NCI-H1092 treated with DMSO at 0.1 percent for 48 hours (cell line): ENCODE measurements at places on chromosomes 11 and 22.

DNA sequence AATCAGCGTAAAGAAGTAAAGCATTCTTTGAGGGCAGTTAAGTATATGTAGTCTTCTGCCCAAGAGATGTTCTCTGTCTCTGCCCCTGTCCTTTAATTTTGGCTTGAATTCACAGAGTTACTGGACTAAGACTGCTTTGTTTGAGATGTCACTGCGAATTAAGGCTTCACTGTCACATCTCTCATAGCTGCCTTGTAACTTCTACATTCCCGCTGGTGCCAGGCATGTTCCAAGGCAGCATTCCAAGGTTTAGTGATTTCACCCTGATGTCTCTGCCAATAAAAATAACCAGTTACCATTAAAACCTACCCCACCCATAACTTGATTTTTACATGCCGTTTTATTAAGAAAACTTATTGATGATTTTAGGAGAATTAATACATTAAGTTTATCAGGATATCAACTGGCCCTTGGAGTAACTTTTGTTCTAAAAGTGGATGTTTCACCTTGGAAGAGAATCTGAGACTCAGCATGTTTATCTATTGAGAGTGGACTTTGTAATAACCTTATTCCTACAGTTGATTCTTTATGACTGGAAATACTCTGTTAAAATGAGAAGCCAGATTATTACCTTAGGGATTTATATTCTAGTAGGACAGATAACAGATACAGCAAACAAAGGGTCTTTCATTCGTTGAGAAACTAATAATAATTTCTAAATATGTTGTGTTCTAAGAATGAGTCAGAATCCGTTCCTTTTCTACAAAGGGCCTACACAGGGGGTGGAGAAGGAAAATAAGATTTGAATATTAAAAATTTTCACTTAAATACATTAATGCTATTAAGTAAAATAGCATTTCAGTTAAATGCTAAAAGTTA is 110.2 kb downstream of the UVRAG start:
- no peak for DNase-seq

DNA sequence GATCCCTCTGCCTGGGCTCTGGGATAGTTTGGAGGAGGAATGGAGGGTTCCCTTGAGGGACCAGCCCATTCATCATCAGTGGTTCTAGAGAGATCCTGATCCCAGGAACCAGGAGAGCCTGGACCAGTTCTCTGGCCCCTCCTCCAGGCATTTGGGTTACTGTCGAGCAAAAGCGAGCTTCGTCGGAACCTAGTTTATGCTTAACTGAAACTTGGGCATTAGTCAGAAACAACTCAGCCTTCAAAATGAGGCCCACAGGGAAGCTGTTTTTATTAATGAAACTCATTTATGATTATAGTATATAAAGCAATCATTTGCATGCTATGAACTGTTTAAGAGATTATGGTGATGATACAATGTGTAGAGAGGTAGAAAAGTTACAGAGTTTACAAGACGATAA is 61.4 kb downstream of the LIF start:
- DNase-seq = no peak

DNA sequence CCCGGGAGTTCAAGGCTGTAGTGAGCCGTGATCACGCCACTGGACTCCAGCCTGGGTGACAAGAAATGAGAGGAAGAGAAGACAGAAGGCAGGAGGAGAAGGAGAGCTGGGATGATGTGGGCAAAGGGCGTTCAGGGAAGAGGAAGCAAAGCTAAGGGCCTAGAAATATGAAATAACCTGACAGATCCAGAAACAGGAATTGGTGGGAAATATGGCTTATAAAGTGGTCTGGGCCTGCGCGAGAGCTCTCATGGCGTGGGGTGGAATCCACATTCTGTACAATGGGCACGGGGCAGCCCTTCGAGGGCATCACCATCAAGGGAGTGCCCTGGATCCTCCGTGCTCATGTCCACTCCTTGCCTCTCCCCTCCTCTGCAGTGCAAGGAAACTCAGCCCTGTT is 46.8 kb upstream of the RASSF10 start:
- DNase-seq = no peak

DNA sequence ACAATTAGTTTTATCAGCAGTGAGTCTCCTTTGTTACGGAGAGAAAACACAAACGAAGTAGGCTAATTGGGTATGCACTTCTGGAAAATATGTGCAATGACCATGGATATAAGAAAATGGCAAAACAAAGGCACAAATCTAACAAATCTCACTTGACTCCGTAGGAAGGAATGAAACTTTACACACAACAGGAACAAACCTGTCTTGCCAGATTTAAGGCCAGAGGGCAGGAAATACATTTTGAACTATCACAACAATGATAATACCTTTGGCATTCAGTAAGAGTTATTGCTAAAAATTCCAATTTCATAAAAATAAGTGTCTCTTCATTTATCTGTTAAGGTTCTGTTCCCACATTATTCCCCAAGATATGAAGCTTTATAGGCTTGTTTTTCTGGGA is 36.6 kb downstream of the SLC25A17 start:
- DNase-seq = no peak

DNA sequence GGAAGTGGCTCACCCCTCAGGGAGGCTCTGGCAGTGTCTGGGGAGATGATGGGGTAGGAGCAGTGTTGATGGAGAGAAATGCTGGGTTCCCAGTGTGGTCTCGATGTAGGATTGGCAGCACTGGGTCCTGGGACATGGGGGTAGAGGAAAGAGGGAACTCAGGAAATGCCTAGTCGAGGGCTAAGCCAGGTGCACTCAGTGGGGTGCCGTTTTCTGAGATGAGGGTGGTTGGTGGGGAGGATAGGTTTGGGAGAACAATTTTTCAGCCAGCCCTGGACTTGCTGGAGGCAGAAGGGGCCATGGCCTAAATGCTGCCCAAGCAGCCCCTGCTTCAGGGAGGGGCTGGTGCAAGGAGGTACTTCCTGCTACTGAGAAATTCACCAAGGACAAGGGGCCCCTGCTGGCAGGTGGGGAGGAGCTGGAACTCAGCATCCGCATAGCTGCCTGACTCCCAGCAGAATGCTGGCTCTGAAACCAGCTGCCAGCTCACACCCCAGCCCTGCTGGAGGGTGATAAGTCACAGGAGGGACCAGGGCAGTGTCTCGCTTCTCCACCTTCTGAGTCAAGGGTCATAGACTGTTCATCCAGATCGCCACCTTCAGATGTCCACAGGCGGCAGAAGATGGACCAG is 6.0 kb downstream of the CCDC157 start:
- DNase-seq = no peak

DNA sequence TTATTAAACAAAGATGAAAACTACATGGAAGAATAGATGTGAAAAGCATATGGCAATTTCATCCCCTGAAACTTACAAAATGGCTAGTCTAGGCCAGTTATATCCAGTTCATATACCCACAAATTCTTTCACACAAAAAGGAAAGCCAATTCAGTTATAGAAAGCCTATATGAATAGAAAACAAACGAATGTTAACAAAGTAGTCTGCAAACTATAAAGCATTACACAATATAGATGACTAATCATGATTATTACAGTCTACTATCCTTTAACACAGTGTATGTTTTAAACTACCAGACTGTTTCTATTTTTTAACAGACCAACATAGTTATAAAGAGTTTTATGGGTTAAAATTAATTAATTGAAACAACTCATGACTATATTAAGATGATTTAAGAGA is 12.1 kb downstream of the DCUN1D5 start:
- DNase-seq = no peak

DNA sequence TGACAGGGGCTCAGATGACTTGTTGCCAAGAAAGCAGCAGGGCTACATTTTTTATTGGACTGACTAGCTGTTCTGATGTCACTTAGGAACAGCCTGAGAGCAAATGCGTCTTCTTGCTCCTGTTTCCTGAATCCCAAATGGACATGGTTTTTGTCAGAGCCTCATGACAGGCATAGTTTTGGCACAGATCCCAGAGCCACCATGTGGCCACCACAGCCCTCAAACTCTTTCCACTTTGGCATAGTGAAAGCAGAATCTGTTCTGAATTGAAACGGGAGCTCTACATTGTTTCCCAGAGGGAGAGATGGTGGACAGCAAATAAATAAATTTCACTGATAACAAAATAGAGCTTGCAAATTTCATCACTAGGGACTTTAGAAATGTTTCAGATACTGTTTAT is 222.2 kb downstream of the C11orf87 start:
- peak; percentile 92 for DNase-seq

GRCh38 chr11:47616726-47617416 is 22.7 kb upstream of the C1QTNF4 start:
- DNase-seq = peak; percentile 37

- DNase-seq = no peak
Observed at GRCh38 chr22:22618448-22618847, 26.0 kb upstream of the GGTLC2 start.

- no peak for DNase-seq
Observed at GRCh38 chr11:61596990-61597389, 16.1 kb upstream of the SYT7 start.

GRCh38 chr11:102287964-102288724 is 29.1 kb upstream of the BIRC3 start:
- DNase-seq = peak; percentile 84

DNA sequence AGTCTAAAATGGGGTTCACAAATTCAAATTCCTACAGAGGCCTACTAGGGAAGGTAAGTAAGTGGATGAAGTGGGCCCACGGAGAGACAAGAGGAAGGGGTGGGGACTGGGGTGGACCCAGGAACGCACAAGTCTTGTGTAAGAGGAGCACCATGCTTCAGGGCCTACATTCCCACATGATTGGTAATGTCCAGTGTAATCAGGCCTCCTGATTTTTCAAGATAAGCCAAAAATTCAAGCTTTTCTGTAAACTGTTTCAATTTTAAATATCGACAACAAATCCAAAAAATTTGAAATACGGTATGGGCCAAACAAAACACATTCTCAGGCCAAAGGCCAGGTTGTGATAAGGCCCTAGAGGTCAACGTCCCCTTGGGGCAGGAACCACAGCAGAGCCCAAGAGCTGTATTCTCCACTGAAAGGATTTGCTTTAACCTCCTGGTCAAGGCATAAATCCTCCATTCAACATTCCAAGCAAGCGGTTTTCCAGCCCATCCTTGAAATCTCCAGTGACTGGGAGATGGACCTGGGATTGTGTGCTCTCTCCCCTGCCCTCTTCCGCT is 116.4 kb downstream of the TRIM29 start:
- no peak for DNase-seq

- DNase-seq = peak; percentile 58
Observed at GRCh38 chr22:42376711-42377554, 55.3 kb downstream of the NFAM1 start.

DNA sequence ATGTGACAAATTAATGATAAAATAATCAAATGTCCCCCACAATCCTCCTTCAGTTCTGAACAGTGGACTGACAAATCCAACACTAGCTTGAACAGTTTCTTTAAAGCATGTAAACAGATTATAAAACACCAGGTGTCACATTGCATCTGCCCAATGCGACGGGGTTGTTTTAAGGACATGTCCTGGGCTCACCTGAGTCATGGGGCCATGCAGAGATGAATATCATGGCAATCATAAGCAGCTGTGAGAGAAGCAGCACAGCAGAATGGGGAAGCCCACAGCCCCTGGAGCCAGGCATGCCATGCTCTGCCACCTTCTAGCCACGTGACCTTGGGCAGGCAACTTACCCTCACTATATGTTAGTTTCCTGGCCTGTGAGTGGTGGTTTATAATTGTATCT is 93.9 kb upstream of the KCNA4 start:
- DNase-seq = no peak

- no peak for DNase-seq
Observed at GRCh38 chr22:30574997-30575671, 669 bp upstream of the GAL3ST1 start.

GRCh38 chr11:66326261-66327111 is 9.6 kb upstream of the CD248 start:
- no peak for DNase-seq

DNA sequence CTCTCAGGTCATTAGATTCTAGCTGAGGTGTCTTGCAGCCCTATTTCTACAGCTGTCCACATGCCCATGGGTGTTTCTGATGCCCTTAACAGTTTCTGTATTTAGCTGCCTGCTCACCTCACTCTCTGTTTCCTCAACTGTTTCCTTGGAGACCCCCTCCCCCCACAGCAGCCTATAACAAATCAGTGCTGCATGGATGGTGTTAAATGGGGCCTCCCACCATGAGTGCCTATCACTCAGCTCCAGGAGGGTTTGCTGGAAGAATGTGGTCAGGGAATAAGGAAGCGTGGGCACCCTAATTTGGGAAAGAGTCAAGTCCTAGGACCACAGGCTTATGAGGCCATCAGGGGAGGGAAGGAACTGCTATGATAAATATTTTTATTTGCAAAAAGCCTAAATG is 8.6 kb downstream of the KLHL35 start:
- DNase-seq = no peak

DNA sequence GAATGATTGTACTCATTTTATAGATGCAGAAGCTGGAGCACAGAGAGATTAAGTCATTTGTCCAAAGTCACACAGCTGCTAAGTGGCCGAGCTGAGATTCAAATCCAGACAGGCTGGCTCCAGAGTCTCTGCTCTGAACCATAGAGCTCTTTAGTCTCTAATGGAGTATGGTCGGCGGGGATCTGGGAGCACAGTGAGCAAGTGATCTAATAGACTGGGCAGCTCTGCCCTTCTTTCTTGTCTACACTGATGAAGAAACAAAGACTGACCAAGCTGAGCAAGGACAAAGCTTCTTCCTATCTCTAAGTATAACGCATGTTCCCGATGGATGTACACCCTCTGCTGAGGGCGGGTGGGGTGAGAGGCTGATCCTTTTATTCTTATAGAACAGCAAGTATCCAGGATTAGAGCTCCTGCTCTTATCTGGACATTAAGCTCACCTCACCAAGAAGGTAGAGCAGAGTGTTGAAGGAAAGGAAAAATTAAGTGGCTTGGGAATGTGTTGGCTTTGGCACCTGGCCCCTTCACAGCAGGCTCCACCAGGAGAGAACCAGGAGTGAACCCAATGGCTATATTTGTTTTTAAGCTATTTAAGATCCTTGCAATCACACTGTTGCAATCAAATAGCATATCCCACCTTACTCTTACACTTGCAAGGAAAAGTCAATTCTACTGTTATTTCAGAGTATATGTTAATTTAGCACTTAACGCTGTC is 68.7 kb downstream of the ETS1 start:
- peak; percentile 36 for DNase-seq

DNA sequence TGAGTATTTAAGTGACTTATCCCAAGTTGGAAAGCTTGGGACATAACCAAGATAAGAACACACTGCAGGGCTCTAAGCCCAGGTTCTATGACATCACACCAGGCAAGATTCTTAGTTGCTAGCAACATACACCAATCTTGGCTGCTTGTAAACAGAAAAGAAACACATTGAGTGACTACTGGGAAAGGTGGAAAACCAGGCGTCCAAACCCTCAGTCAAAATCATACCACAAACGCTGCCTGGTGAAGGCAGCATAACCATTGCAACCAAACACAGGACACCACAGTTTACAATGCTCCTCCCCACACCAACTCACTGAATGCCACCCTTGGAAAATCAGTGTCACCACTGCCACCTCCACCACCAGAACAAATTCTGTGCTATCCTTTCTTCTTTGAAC is 379.9 kb downstream of the TTC28 start:
- no peak for DNase-seq

- no peak for DNase-seq
Observed at GRCh38 chr11:101915791-101916291, 481 bp downstream of the ANGPTL5 start.

GRCh38 chr11:44518968-44519550 is 46.4 kb upstream of the CD82 start:
- DNase-seq = no peak
